ENCODE measurements at places on chromosomes 3 and 15. TPM values are rescaled to one million over a fixed set of nuclear protein-coding genes. Genes with fewer than 3 reads are reported as not detected.

- no peak for DNase-seq
These were observed 364.9 kb downstream of the NAALADL2 start for GRCh38 chr3:175224051-175224450.

LMAN1L gene
- total RNA-seq = not detected

- no peak for DNase-seq
These were observed 24.9 kb downstream of the VPS13C start for GRCh38 chr15:62035256-62035924.

STAG1 gene
- 36.0 TPM for total RNA-seq

DNA sequence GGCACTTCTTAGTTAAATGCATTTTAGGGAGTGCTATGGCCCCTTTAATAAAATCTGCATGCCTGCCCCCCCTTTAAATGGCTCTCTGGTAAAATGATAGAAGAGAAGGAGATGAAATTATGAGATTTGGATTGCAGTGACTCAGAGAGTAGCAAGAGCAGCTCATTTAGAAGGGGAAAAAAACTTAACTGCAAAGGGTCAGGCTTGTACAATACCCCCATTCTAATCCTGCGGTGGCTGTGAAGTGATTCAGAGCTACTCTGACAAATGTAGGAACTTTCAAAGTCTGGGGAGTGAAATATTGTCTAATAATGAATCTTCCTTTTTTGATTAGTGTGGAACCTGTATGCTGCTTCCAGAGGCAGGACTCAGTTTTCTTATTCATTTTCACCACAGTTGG is 44.1 kb upstream of the TBC1D23 start:
- no peak for DNase-seq

KBTBD13 gene
- total RNA-seq = not detected

GRCh38 chr3:180283251-180283650 is 246.5 kb upstream of the PEX5L start:
- DNase-seq = no peak

AMOTL2 gene
- total RNA-seq = 0.32 TPM

GRCh38 chr3:196947136-196947859 is 5.0 kb upstream of the NCBP2 start:
- DNase-seq = no peak

DNA sequence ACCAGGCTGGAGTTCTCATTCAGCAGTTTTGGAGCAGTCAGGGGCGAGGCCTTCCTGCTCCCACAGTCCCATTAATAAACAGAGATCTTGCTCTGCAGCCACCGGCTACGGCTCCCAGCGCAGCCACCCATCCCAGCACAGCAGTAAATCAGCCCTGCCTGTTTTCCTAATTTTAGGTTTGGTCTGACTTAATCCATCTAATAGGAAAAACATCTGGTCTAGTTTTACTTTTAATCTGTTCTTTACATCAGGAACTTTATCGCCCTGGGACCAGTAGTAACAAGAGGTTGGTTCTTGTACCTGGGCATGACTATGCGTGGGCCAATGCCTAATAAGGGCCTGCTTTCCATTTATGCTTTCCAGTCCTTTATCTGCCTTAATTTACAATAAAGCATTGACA is 264.0 kb upstream of the DPH6 start:
- DNase-seq = no peak

- DNase-seq = no peak
These were observed 43.0 kb upstream of the SPATA12 start for GRCh38 chr3:57017459-57017845.
